Activated CD4-positive, alpha-beta T cell treated with anti-CD3 and anti-CD28 coated beads, Interleukin-2, amount 50 U/mL, for 4 hours (primary cell): ENCODE measurements at places on chromosomes 5 and 9.

DNA sequence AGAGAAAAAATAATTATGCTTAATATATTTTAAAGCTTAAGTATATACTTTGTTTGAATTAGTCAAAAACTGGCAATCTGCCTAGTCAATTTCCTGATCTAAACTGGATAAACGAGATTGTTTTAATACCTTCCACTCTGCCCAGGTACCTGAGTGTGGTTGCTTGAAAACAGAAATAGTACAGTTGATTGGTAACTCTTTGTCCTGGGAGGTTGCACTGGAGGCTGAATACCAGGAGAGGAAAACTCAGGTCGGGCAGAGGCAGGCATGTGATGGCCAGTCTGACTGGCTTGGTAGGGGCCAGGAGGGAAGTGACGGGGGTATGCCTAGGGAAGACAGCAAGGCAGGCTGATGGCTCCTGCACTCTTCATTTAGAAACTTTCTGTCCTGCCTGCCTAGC, 80.2 kb downstream of the PIK3R1 start:
- no peak for DNase-seq

DNA sequence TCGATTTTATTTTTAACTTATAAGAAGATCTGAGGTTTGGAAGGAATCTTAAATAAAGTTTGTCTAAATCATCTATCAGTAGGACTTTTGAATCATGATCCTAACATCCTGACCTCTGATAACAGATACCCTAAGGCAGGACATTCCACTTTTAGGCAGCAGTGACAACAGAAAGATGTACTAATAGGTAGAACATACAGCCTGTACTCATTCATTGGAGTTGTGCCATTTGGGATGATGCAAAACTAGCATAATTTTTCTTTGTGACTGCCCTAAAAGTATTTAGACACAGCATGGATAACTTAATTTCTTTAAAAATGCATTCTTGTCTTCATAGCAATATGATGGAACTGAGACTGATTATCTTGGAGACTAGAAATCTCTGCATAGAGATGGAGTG, 39.7 kb downstream of the CDC42SE2 start:
- no peak for DNase-seq

DNA sequence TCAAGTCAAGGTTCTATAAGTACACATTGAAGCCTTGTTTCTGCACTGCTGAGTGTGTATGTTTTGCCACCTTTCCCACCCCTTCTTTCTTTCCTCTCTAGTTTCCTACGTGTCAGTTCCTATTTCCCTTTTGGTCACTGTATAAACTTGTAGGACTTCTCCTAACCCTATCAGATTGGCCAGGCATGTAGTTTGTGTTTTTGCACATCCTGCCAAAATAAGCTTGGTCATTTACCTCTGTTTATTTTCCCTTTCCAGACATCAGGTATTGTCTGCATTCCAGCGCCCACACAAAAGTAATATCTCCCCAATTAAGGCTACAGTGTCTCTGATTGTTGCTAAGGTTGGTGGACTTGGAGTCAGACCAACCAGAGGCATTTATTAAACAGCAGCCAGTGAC, 252.9 kb upstream of the MPDZ start:
- DNase-seq: no peak

DNA sequence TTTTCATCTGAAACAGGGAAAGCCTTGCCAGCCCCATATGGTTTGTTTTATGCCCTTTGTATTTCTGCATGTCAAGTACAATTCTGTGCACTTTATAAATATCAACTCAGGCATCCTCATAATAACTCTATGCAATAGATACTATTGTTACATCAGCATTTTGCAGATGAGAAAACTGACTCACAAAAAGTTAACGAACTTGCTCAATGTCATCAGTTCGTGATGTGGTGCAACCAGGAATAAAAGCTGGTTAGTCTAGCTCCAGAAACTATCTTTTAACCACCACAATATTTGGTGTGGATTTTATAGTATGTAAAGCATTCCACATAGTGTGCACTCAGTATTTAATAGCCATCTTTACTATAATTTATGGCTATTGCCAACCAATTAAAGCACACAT, 134.9 kb downstream of the MRPS30 start:
- no peak for DNase-seq

DNA sequence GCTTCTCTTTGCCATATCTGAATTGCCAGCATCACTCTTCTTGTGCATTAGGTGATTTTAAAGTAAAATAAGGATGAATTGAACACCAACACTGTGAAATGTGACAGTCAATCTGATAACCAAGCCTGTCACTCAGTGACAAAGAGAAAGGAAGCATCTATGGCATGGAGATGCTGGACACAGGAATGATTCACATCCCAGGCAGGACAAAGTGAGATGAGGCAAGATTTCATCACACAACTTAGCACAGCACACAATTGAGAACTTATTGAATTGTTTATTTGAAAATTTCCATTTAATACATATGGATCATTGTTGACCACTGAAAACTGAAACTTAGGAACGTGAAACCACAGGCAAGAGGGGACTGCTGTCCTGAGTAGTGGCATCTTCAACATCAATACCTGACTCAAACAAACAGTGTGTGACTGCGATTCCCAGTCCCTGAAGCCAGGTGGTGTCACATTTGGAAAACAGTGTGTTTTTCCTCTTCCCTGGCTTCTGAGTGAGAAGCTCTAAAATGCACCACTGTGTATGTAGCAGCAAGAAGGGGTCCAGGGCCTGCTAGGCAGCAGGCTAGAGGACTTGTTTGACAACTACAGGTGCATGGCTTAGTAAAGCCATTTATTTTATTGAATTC, 10.7 kb downstream of the GAPT start:
- no peak for DNase-seq

GRCh38 chr5:35136386-35136785, 88.6 kb upstream of the AGXT2 start:
- DNase-seq: no peak

- no peak for DNase-seq
Measured at GRCh38 chr9:116337015-116337414, 183.4 kb downstream of the PAPPA start.

GRCh38 chr5:93406971-93407401, 174.0 kb downstream of the NR2F1-AS1 start:
- no peak for DNase-seq

DNA sequence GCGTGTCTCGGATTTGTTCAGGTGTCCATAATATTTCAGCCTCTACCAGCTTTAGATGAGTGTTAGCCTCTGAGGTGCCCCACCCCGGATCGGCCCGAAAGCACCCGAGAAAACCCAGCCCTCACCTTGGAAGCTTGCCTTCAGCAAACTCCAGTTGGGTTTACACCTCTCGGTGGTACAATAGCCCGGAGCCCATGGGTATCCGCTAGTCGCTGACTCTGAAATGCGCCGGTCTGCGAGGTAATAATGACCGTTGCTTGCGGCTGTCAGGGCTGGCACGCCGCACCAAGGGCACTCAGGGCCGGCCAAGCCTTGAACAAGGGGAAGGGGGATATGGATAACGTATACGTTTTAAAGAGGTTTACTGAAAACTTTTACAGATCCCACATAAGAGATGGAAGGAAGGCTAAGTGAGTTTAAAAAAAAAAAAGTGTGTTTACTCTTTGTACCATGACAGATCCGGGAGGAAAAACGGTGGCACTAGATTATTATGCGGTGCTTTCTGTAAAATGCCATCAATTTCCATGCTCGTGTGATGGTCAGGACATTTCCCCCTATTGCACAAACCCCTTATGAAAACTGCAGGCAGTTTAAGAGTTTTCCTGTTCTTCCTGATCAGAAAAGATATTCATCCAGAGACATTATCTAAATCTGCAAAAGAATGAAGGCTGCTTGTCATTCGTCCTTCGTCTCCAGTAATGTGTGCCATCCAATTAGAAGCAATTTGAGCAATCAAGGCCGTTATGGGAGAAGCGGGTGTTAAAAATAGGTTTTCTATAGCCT, 124.2 kb downstream of the TMEM161B start:
- DNase-seq: no peak

DNA sequence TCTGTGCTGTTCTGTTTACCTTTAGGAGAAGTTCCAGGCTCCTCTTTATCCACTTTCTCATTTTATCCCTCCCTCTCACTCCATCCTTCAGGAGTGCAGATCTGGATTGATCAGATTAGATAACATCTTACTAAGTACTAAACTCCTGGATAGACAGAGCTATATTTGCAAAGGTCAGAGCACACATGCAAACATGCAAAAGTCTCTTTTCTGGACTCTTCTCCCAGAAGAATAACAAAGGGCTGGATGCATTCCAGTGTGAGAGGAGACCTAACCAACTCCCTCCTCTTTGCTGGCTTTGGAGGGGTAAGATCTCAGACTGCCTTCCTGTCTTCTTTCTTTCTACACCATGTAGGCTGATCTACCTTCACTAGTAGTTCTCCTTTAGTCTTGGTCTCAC, 21.4 kb downstream of the GARNL3 start:
- no peak for DNase-seq

GRCh38 chr9:76542360-76542759, 83.4 kb downstream of the GCNT1 start:
- no peak for DNase-seq

DNA sequence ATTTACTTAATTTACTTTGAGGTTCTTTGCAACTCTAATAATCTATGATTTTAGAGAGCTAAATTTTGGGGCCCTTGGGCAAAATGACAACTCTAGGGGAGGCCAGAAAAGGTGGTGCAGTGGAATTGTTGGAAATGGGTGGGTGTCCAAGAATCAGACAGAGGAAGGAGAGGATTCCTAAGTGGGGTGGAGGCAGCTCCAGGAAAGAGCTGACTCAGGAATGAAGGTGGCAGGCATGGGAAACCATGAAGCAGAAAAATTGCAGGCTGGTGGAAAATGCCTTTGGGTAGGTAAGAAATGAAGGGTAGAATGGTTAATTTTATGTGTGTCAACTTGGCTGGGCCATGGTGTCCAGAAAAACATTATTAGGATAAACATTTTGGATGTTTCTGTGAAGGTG, 248.5 kb upstream of the TUT7 start:
- no peak for DNase-seq

DNA sequence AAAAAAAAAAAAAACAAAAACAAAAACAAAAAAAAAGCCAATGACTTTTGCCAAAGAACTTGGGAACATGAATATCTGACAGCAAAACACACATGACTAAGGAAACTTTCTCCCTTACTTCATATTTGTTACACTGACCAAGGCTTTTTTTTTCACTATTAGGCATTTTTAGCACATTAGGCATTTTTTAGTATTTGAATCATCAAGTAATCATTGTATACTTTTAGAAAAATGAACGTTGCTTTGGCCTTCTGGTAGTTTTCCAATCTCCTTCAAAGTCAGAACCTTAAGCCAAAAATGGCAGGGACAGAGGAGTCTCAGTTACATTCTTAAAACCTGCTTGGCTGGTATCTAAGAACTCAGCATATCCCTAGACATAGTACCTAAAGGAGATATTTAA, 19.3 kb downstream of the NREP start:
- no peak for DNase-seq

GRCh38 chr5:6766604-6767093, 53.4 kb downstream of the TENT4A start:
- peak; percentile 12 for DNase-seq

GRCh38 chr9:123268465-123269259, at the start of gene STRBP:
STRBP (minus strand) TSS chr9:123268586; CDS start chr9:123184134, 84,452 bp downstream.
- DNase-seq: peak; percentile 88

- no peak for DNase-seq
Measured at GRCh38 chr9:135103001-135103446, 15.6 kb downstream of the OLFM1 start.

- no peak for DNase-seq
Measured at GRCh38 chr9:83144492-83144891, 81.5 kb upstream of the RASEF start.

GRCh38 chr5:5906778-5907177, 471.6 kb downstream of the MED10 start:
- no peak for DNase-seq

DNA sequence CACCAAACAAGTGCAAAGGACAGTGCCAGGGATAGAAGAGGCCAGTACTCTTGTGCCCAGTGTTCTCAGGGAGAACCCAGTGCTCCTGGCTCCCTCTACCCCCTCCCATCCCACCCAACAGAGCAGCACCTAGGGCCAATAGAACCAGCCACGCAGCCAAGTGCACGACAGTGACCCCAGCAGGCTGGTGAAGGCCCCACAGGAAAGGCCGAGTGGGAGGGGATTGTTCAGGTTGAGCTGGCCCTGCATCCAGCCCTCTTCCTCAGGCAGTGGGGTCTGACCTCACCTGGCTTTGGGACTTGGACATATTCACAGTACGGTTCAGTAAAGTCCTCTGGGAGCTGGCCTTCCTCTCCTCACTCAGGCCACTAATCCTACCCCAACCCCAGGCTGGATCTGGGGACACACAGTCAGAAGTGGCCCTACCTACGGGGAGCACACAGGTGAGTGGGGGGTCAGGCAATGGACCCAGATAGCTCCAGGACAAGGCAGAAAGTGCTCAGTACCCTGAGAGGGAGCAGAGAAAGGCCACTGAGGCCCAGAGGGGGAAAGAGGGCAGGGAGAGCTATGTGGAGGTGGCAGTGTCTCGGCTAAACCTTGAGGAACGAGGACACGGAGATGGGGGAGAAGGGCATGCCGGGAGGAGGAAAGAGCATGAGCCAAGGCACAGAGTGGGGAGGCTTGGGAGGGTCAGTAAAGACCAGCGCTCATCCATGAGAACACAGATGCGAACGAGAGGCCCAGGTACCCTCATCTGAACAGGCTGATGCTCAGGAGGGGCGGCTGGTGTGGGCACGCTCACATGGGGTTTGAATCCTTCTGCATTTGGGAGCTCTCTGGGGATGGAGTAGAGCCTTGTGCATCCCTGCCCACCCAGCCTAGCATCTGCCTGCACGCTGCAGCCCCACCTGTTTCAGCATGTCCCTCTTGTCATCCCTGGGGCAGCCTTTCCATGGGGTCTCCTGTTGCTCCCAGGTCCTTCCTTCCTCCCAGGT, 25.6 kb downstream of the POLR1E start:
- DNase-seq: no peak

DNA sequence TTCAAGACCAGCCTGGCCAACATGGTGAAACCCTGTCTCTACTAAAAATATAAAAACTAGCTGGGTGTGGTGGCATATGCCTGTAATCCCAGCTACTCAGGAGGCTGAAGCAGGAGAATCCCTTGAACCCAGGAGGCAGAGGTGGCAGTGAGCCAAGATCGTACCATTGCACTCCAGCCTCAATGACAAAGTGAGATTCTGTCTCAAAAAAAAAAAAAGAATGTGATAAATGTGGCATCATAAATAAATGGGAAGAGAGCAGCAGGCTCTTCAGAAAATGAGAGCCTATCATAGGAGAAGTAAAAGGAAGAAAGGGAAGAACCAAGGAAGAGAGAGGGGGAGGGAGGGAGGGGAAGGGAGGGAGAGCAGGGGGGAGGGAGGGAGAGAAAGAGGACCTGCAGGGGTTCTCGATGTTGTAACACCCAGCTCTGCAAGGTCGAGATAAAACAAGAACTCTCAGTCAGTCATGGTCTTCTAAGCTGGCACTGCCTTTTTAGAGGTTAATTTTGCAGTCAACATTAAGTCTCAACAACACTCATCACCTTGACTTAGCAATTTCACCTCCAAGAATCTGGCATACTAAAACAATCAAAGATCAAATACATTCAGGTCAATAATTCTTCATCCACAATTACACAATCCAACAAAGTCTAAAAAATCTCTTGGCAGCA, 68.7 kb upstream of the SIMC1 start:
- DNase-seq: no peak
